Hindlimb muscle (tissue), 1 donor: ENCODE measurements at places on chromosomes 5 and 9. TPM values are rescaled to one million over a fixed set of nuclear protein-coding genes. Genes with fewer than 3 reads are reported as not detected.

DNA sequence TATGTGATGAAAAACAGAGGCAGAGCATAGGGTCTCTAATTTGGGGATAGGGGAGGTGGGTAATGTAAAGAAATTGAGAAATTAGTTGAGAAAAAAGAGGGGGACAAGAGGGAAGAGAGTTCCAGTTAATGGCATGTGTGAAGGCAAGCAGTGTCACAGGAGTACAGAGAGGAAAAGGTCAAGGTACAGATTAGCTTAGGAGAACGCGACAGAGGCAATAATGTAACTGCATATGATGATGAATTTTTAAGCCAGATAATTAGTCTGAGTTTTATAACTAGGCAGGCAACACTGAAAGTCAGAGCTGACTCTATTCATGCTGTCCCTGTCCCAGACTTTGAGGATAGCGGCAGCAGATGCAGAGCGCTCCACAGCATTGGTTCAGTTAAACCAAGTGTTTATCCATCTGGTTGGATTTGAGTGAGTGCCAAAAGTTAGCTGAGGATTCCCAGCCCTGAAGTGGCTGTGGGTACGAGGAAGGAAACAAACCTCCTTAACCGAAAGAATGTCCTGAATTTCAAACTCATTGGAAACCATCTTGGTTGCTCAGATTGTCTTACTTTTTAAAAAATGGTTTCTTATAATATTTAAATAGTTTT lies 315.2 kb downstream of the ARHGAP26 start:
- peak; percentile 47 for DNase-seq

DNA sequence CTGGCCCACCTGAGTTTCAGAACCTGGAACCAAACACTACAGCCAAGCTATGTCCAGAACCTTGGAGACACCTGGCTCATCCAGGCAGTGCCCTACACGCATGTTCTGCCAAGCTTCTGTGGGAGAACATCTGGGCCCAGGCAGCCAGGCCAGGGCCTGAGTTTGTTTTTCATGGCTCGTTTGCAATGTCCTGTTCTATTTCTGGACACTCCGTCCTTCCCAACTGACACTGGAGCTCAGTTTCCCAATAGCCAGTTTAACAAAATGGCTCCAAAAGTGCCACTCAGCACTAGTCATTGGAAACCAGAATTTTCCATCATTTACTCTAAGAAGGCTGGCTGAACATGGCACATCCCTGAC lies 38.6 kb downstream of the SH3RF2 start:
- no peak for DNase-seq

The GPX8 gene
- polyA plus RNA-seq: 45.2 TPM

The RASGEF1C gene
- polyA plus RNA-seq: 4.9 TPM

DNA sequence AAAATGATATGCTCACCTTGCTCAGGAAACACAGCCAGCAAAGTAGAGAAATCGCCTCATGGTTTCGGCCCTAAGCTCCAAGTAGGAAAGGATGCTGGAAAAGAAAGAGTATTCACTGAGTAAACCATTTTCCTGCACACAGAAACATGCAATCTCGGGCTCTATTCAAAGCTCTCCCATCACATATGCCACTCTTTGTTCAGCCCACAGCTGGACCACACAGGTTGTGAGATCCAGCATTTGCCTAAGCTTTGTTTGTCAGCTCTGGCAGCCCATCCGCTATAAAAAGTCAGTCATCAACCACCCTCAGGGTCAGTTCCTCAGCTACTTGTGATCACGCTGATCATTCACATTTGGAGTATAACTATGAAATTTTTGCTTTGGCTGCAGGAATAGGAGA lies 96.5 kb upstream of the SMARCA2 start:
- DNase-seq: no peak

- peak; percentile 26 for DNase-seq
These were observed 27.8 kb upstream of the PTPDC1 start for GRCh38 chr9:94056442-94056974.

The FOXD4L5 gene
- 1.1 TPM for polyA plus RNA-seq

DNA sequence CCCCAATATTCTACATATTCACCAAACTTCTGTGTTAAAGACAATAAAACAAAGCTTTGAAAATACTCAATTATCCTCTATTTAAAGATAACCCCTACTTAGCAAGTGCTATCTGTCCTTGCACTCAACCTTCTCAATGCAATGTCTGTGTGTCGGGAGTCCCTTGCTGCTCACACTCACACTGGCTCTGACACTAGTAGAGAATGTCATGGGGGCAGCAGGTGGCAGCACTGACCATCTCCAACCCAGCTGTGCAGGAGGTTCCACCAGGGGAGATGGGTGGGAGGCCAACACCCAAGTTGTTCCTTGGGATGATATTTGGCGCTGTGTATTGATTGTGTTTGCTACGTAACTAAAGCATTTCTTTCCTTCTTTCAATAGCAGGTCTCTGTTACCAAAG lies 59.4 kb upstream of the SIMC1 start:
- no peak for DNase-seq

The NR6A1 gene
- 0.68 TPM for polyA plus RNA-seq

The PTPN3 gene
- polyA plus RNA-seq: 2.0 TPM

The WWC1 gene
- polyA plus RNA-seq: 1.0 TPM

The GALNT12 gene
- polyA plus RNA-seq: 2.6 TPM

The CTXN3 gene
- polyA plus RNA-seq: 1.2 TPM

DNA sequence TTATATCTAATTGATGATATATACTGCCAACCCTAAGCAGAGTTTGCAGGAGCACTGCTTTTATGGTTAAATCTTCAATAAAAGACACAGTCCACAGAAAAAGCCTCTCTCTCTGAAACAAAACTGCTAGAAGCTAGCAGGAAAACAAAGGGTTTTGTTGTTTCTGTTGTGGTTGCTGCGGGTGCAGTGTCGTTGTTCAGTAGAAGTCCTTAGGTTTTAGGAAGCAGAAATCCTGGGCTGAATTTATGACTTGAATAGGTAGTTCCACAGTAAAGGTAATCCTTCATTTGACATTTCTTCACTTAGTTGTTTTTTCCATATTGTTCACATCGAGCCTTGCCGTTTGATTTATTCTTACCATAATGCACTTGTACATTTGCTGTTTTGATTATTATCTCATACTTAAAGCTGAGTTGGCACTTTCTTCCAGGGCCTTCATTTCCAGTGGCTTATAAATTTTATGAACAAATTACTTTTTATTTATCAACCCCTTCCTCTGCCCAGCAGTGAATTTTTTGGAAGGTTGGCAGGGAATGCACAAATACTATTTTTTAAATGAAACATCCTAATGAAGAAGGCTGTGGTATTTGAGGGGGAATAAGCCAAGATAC lies 209.6 kb upstream of the SLC30A5 start:
- no peak for DNase-seq

GRCh38 chr9:125674981-125675973 lies 31.7 kb downstream of the MAPKAP1 start:
- DNase-seq: no peak

DNA sequence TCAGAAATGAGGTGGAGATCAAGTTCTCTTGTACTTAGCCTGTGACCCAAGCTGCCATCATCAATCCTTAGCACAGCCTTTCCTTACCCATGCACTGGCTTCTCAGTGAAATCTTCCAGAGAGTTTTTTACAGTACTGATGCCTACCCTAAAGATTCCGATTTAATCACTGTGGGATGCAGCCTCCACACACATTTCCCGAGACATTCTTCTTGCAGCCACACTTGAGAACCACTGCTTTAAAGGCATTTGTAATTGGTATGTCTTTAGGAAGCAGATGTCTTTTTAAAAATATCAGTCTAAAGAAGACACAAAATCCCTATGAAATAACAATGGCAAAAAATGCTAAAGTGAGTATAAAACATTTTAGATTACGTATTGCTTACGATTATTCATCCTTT lies 17.3 kb upstream of the GLIS3 start:
- DNase-seq: no peak

GRCh38 chr5:26034813-26035212 lies 1003.6 kb downstream of the CDH9 start:
- DNase-seq: no peak

The SLC6A18 gene
- polyA plus RNA-seq: not detected

GRCh38 chr5:53368516-53368915 lies 111.9 kb upstream of the FST start:
- DNase-seq: no peak

DNA sequence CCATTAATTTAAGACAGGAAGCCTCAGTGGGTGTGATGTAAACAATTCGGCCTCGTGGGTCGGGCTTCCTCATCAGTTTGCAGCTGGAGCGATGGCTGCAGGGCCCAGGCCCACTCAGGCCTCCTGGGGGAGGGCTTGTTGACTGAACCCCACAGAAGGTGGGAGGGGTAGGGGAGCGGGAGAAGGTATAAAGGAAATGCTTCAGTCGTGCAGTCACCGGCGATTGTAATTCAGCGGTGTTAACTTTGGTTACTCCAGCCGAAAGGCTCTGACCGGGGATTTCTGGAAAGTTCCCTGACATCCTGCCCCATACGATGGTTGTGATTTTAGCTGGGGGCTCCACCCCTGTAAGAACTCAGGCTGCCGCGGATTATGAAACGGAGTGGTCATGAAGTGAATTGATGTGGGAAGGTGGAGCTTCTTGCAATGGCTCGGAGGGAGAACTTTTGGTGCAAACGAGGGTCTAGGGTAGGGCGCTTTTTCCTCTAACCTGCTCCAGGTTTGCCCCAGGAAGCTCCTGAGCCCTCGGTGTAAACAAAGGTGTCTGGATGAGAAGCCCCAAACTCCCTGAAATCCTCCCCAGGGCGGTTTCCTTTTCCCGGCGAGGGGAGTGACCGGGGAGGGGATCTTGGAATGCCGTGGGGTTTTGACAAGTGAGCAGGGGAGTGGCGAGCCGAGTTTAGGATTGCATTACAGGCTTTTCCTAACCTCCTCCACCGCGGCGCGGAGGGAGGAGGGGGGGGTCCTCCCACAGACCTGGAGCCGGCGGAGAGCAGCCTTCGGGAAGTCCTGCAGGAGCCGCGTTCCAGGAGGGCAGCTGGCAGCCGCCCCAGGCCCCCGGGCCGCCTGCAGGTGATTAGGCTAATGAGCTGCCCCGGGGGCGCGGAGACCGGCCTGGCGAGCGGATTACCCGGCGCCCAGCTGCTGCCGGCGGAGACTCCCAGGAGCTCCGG lies 215.5 kb downstream of the PDZD2 start:
- peak; percentile 45 for DNase-seq

The GARIN3 gene
- not detected for polyA plus RNA-seq

DNA sequence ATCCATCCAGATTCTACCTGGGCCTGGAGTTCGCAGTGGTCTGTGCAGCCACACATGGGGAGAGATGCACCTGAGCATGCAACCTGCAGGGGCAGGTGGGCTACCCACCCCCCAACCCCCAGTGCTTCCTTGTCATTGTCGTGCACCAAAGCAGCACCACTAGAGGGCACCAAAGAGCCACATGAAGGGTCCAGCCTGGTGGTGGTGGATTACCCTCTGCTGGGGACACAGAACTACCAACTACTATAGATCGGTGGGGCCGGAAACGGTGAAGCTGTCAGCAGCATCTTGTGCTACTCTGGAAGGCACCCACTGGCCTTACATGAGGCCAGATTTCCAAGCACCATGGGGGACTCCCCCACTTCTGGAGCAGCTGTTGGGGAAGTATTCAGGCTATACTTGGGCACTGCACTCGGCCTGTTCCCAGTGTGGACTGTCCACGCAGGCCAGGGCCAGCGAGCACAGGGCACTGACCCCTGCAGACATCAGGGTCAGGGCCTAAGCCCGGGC lies 60.2 kb upstream of the TBC1D2 start:
- peak; percentile 72 for DNase-seq

The C6 gene
- 0.19 TPM for polyA plus RNA-seq

- DNase-seq: no peak
These were observed 464 bp downstream of the GDF9 start for GRCh38 chr5:132865668-132866341.

The IFNA13 gene
- not detected for polyA plus RNA-seq

GRCh38 chr5:76590027-76590426 lies 33.2 kb downstream of the F2RL2 start:
- DNase-seq: no peak

GRCh38 chr5:134247428-134248224 lies 21.8 kb upstream of the PPP2CA start:
- no peak for DNase-seq

DNA sequence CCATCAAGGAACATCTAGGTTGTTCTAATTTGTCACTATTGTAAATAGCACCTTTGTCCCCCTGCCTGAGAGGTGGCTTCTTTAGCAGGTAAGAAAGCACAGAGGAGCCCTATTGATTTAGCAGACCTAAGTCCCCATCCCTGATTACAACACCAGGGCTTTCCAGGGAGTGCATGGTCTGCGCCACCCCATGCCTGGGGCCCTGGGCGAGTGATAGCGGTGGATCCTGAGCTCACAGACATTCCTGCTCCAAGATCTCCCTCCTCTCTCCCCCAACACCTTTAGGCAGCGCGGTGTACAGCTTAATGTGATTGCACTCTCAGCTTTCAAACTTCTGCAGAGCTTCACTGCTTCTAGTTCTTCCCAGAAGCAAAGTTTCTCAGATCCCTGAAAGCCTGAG lies 67.4 kb upstream of the WWC1 start:
- DNase-seq: no peak

DNA sequence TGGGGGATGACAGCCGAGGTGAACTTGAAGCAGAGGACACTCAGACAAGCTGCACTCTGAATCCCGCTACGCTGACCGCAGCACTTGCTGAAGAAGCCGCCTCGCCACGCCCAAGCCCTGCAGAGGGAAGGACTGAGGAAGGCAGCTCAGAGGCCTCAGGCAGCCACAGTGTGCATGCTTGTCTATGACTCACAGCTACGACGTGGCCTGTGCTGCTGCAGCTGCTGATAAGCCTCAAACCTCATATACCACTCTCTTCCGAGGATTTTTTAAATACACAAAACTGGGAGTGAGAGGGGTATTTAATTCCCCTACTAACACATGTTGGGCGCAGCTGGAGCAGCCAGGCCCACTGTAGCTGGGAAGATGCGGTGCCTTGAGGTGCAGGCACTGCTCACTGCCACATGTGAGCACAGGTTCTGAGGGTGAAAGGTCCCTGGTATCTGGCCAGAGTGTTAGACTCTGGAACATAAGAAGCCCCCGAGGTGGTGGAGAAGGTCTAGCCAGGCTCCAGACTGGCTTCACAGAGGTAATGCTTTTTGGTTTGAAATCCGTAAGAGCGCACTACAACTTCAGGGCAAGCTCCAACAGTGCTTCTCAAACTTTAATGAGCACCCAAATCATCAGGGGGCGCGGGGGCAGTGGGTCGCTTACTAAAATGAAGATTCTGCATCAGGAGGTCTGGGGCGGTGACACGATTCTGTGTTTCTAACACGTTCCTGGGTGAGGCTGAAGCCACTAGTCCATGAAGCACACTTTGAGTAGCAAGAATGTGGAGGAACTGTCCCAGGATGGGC lies 196.8 kb downstream of the AUH start:
- DNase-seq: peak; percentile 29

- DNase-seq: no peak
These were observed 20.3 kb downstream of the CAMSAP1 start for GRCh38 chr9:135887021-135887507.

The SLC4A9 gene
- polyA plus RNA-seq: 0.18 TPM

DNA sequence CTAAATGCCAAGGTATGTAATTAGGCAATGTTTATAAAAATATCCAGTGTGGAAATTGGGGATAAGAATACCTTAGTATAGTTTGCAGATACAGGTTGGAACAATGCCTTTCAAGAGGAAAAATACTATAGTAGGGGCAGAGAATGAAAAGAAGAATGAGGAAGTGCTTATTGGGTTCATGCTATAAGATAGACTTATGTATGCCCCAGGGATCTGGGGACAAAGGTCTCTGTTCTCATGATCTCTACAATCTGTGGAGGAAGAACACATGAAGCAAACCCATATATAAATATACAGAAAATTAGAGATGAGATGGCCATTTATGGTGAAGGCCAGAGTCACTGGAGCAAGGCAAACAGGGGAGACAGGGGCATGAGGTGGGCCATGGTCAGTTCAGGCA lies 106.5 kb upstream of the DAB2 start:
- DNase-seq: no peak
